ENCODE measurements at places on chromosomes 4 and X. TPM values are rescaled to one million over a fixed set of nuclear protein-coding genes. Genes with fewer than 3 reads are reported as not detected.

Gene TRIM75
- total RNA-seq = not detected

DNA sequence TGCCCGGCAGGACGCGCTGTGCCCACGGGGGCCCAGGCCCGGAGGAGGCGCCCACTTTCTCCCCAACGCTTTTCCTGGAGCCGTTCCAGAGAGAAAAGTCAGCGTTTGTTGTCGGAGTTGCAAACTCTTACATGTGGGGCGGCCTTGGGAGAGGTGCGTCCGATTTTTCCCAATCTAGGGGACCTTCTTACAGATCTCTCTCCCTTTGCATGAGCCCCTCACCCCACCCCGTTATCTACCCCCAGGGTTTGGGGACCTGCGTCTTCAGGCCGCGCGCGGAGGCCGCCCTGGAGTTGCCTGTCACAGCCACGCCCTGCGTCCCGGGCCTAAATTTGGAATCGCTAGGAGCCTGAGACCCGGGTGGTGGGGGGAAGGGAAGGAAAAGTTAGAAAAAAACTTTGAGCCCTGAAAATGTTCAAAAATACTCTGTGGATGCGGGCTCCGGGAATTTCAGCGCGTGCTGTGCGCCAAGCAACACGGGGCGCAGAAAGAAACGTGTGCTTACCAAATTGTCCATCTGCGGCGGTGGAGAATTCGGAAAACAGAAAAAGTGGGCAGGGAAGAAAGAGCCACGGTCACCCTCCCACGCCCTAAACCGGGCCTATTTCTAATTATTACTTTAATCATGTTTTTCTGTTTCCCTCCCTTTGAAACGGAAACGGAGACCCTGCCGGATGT is 587 bp downstream of the CD99 start:
- no peak for DNase-seq

GRCh38 chrX:153723351-153724251 is 586 bp downstream of the BCAP31 start:
- DNase-seq = peak; percentile 54

GRCh38 chrX:9997524-9997923 is 30.4 kb downstream of the CLDN34 start:
- peak; percentile 33 for DNase-seq

DNA sequence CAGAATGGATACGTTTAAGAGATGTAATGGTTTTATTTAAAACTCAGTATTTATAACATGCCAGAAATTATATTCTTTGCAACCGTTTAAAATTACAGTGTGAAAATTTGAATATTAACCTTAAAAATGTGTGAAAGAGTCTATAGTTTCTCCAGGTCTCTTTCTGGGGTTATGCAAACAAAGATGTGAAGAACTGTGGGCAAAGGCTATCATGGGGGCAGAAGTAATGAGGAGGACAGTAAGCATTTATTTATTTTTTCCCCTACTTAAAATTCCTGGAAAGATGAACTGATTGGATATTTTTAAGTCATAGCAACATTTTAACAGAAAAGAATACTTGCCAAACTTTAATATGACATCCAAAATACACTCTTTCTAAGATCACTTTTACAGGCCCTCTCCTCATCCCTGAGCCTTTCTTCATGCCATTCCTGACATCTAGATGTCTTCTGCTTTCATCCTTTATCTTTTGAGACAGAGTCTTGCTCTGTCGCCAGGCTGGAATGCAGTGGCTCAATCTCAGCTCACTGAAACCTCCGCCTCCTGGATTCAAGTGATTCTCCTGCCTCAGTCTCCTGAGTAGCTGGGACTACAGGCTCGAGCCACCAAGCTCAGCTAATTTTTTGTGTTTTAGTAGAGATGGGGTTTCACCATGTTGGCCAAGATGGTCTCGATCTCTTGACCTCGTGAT is 46.1 kb downstream of the TMEM131L start:
- no peak for DNase-seq

DNA sequence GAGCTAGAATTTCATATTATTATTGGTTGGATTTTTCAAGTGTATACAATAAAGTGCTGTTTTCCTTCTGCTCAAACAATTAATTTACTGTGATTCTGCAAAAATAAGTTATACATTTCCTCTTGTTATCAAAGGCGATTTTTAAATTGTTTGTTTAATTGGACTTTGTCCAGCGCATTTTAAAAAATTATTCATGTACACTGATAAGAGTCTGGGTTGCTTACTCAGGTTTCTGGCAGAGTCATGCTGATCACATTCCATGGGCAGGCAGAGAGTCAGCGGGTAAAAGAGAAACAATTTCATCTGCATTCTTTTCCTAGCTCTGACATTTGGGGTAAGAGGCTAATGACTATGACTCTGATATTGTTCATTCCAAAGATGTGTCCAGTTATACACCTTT is 8.9 kb downstream of the FAT4 start:
- DNase-seq = no peak

Measured in activated T-helper 2 cell treated with anti-CD3 and anti-CD28 coated beads, Interferon-gamma antibody, Interleukin-2, Interleukin-4, amounts not matched to agents 10 μg/mL and 5 μg/mL and 100 μg/mL, durations not matched to agents 14 hours and 24 hours and 36 hours (primary cell).